Stimulated activated CD8-positive, alpha-beta memory T cell treated with anti-CD3 and anti-CD28 coated beads, Interleukin-4, amount 100 ng/mL, for 48 hours (primary cell): ENCODE measurements at places on chromosomes 5 and 9.

DNA sequence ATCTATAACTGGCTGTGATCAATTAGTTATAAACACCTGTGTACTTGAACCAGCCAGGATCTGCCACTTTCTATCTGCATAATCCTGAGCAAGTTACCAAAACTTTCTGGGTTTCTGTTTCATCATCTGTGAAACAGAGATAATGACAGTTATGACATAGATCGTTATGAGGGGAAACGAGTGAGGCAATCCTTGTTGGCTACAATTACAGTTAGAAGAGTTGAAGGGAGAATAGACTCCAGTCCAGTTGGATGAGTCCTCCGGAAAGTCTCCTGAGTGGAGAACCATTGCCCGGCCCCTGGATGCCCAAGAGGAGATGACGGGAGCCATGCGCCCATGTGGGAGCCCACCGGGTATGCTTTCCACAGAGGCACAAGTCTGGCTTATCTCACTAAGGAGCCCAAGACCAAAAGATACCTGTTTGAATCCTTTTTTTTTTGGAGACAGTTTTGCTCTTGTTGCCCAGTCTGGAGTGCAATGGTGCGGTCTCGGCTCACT lies 4.5 kb downstream of the PDE6A start:
- DNase-seq = no peak

GRCh38 chr5:171595801-171596231 lies 176.4 kb downstream of the FGF18 start:
- DNase-seq = peak; percentile 30

DNA sequence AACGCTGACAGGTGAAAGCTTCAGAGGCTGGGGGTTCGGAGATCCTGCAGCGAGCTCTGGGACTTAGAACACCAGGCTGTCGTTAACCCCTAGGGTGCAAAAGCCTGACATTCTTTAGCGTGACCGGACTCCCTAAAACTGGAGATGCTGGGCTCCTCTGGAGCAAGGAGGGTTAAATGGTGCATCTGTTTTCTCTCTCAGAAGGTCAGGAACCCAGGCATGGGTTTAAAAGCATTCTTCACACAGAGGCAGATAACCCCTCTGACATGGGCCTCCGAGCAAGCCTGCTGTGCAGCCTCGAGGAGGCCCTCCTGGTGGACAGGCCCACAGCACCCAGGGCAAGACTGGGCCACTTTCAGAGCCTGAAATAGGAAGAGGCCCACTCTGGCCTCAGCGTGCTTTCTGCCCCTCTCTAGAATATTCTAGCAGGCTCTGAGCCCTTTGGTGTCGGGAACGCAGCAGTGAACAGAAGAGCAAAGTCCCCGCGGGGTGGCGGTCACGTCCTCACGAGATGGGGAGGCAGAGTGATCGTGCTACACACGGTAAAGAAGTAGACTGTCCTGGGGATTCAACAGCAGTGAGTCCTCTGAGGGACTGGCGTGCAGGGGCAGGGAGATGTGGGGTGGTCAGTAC lies 124.8 kb downstream of the COL23A1 start:
- DNase-seq = no peak

DNA sequence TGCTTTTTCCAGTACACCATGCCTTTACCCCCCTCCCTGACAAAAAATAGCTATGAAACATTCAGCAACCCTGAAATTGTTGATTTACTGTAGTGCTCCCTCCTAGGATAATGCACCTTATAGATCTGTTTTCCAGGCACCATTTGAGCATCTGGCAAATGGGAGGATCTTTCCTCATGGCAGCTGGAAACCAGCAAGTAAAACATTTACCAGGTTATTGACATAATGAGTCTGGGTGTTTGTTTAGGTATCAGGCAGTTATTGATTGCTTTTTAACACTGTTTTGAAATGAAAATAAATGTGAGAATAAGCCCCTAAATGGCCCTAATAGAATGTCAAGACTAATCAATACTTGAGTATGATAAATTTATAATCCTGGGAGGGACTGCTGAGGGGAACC lies 57.3 kb upstream of the KLF4 start:
- DNase-seq = no peak

GRCh38 chr5:74393943-74394342 lies 246.6 kb downstream of the ENC1 start:
- DNase-seq = no peak

GRCh38 chr9:136193127-136193890 lies 11.6 kb downstream of the LHX3 start:
- DNase-seq = no peak
